ENCODE measurements at places on chromosomes 7 and 10. TPM values are rescaled to one million over a fixed set of nuclear protein-coding genes. Genes with fewer than 3 reads are reported as not detected.

The NUDT5 gene
- total RNA-seq, result 12.2 TPM

The MYH16 gene
- not detected for total RNA-seq

The PNLIPRP2 gene
- total RNA-seq, result 0.27 TPM

The WIPF3 gene
- 7.0 TPM for total RNA-seq

DNA sequence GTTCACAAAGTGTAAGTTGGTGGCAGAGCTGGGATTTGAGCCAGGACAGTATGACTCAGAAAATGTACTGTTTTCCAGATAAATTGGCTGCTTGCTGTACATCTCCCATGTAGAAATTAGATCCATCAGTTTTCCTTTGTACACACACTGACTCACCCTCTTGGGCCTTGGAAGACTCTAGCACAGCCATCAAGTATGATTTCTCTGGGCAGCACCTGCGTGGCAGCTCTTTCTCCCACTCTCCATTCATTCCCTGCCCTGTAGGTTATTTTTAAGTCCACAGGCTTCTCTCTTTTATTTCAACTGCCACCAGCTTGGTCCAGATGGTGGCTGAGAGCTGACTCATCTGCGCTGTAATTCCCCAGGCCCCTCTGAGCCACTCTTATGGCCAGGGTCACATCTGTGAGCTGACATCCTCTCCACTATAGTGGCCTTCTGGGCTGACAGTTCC, 28.3 kb upstream of the SDK1 start:
- no peak overlapping the region for H3K27ac ChIP-seq
- H3K4me1 ChIP-seq, result no peaks in the 10 kb centered on the region
- no peaks in the 10 kb centered on the region for H3K27me3 ChIP-seq
- DNase-seq, result no peak
- no peaks in the 10 kb centered on the region for H3K36me3 ChIP-seq
- H3K4me3 ChIP-seq, result no peak overlapping the region

GRCh38 chr10:76950354-76950753, 687.3 kb downstream of the KCNMA1 start:
- no peak overlapping the region for H3K4me3 ChIP-seq
- H3K4me1 ChIP-seq, result no peaks in the 10 kb centered on the region
- no peaks in the 10 kb centered on the region for H3K27me3 ChIP-seq
- no peak for DNase-seq
